Prostate gland (tissue), 2 donors: ENCODE measurements at places on chromosomes 16 and 17.
A peak's percentile ranks its signal among the peaks of the same experiment; 100 is the strongest.

DNA sequence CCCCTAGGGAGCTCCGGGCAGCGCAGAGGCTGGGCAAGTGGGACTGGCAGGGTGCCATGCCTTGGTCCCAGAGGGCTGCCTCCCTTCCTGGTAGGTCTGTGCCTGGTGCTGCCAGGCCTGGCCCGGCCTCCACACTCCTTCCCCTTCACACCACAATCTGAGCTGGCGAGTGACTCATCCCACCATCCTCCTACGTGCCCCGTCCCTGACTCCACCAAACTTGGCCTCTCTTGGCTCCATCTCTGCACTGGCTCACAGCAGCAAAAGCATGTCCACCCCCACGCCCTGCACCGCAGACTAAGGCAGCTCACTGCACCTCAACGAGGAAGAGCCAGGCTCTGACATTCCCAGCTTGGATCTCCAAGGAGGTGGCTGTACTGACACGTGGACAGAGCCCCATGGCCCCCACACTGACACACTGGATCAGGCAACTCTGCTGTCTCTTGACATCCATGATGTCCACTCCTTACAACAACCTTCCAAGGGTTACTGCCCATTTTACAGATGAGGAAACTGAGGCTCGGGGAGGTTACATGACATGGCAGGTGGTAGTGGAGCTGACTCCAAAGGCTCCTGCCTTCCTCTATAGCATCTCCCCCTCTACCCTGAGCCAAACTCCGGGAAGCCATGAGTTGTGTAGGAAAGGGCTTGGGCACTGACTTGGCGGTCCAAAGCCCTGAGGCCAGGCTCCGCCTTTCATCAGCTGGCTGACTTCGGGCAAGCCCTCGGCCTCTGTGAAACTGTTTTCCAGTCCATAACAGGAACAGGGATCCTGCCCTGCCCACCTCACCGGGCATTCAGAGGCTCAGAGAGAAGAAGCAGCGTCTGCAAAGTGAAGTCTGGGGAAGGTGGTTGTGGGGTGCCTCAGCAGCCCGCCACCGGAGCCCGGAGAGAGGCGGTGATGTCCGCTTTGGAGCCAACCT, 20.1 kb upstream of the KRT19 start:
- DNase-seq, result peak; percentile 44

DNA sequence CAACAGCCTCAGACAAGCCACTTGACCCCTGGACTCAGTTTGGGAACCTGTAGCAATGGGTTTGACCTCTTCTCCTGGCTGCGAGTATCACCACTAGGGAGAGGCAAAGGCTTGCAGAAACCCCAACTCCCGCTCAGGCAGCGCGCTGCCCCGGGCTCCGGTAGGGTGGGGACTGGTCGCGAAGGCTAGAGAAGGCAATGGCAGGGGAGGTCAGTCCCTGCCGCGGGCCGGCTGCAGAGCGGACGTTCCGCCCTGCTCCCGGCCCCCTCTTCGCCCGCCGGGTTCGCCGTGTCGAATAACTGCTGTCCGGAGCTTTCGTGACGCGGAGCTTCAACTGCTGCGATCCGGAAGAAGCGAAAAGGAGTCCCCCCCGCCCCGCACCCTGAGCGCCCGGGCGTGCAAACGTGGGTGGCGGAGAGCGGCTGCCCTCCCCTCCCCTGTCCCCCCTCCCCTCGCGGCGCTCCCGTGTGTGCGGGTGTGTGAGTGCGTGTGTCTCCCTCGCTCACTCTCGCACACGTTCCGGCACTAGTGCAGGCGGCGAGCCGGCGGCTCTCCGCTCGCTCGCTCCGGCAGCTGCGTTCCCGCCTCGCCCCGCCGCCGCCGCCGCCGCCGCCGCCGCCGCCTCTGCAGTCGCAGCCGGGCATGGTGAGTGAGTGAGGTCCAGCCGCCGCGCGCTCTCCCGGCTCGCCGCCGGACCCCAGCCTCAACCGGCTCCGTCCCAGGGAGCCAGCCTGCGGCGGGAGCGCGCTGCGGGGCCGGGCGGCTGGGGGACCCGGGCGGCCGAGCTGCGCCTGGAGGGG, 772 bp upstream of the SHISA6 start:
- DNase-seq, result peak; percentile 53

DNA sequence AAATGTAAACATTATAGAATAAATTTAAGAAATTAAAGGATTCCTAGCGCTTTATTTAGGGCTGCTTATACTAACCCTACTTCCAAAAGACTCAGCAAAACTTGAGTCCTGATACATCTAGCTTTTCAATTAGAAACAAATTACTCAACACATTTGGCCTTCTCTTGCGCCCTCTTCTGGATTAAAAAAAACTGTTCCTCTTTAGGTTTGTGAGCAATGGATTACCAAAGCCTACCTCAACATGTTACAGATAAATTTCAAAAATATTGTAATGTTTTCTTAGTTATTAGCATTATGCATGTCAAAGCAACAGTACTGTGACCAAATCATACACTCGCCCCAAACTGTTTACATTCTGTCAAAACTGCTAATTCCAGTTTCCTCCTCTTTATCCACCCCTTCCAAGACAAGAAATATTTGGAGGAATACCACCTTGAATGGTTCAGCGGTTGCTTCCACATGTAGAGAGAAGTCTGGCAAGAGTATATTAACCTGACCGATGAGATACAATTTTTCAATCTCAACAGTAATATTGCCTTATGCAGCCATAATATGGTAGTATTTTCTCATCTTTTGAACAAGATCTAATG, 2.7 kb downstream of the NUFIP2 start:
- DNase-seq, result peak; percentile 48

DNA sequence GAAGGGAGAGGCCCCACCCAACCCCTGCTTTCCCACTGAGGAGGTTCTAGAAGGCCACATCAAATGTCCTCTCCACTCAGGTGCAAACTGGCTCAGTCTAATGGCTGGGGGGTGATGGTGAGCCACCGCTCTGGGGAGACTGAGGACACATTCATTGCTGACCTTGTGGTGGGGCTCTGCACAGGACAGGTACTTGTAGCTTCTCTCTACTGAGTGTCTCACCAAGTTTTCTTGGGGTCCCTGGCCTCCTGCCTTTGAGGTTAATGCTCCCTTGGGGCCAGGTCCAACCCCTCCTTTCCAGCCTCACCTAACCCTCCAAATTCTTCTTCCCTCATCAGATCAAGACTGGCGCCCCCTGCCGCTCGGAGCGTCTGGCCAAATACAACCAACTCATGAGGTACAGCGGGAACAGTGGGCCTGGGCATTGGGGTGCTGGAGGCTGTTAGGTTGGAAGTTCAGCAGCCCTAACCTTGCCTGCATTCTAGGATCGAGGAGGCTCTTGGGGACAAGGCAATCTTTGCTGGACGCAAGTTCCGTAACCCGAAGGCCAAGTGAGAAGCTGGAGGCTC, 5.7 kb downstream of the ENO3 start:
- no peak for DNase-seq

DNA sequence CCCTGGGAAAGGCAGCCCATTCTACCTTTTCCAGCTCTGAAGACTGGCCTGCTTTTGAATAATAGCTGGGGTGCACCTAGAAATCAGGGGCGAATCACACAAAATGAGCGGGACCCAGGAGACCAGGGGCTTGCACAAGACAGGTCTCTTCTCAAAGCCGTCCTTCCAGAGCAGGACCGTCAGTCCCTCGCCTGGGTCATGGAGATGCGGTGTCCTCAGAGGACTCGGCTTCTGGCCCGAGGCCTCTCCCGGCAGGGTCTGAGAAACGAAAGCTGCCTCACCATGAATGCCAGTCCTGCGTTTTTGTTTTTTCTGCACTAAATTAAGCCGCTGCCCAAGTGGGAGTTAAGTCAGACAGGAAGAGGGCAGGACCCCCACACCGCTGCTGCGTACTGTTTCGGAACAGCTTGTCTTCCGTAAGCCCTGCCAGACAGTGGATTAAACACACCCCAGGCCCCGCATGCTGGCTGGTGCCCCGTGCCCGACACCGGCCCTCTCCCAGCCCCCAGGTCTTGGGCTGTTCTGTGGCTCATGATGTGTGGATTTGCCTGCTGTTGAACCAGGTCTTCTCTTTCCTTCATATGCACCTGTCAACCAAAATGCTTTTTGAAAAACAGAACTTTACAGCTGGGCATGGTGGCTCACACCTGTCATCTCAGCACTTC, 142.1 kb upstream of the RPH3AL start:
- DNase-seq, result no peak

DNA sequence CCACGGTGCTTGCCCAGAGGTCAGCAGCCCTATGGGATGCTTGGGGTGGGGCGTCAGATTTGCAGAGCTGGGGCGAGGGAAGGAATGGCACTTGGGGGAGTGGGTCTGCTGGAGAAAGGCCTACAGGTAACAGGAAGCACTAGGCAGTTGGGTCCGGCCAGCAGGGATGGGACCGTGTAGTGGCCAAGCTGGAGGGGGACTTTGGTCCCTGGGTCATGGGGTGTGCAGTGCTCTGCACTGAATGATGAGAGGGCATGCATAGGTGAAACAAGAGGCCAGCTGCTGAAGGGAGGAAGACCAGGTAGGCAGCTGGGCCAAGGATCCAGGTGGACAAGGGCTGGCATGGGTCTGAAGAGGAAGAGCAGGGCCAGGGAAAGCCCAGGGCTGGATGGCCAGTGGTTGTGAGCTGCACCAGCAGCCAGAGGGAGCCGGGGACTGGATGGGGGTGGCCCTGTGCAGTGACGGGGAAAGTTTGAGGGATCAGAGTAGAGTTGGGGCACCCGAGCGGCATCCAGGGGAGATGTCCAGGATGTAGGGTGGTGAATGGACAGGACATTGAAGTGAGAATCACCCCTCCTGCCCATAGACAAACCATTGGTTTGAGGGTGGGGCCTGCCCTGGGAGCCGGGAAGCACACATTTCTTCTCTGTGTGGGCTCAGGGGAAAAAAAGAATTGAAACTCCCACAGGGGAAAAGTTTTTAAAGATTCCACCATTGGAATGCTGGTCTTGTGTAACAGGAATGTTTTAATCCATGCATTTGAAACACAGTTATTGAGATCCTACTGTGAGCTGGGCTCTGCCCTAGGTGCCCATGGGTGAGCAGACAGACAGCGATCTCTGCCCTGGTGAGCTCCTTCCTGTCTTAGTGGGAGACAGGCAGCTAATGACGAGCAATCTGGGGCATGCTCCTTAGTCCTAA, 25.1 kb downstream of the RAI1 start:
- DNase-seq, result no peak
